ENCODE measurements at places on chromosomes 1 and 21.

- no peak for DNase-seq
These were observed 12.8 kb upstream of the ALX3 start for GRCh38 chr1:110083061-110083865.

GRCh38 chr1:175597969-175598765 is 145.2 kb downstream of the TNR start:
- no peak for DNase-seq

GRCh38 chr21:42352441-42353095 is 1.8 kb upstream of the TFF2 start:
- DNase-seq, result no peak

- DNase-seq, result no peak
These were observed 522 bp downstream of the LRP8 start for GRCh38 chr1:53327182-53327913.

- no peak for DNase-seq
These were observed 9.4 kb downstream of the KDM5B start for GRCh38 chr1:202798792-202799331.

- DNase-seq, result no peak
These were observed 92.5 kb downstream of the DSCAM start for GRCh38 chr21:40754466-40754865.

DNA sequence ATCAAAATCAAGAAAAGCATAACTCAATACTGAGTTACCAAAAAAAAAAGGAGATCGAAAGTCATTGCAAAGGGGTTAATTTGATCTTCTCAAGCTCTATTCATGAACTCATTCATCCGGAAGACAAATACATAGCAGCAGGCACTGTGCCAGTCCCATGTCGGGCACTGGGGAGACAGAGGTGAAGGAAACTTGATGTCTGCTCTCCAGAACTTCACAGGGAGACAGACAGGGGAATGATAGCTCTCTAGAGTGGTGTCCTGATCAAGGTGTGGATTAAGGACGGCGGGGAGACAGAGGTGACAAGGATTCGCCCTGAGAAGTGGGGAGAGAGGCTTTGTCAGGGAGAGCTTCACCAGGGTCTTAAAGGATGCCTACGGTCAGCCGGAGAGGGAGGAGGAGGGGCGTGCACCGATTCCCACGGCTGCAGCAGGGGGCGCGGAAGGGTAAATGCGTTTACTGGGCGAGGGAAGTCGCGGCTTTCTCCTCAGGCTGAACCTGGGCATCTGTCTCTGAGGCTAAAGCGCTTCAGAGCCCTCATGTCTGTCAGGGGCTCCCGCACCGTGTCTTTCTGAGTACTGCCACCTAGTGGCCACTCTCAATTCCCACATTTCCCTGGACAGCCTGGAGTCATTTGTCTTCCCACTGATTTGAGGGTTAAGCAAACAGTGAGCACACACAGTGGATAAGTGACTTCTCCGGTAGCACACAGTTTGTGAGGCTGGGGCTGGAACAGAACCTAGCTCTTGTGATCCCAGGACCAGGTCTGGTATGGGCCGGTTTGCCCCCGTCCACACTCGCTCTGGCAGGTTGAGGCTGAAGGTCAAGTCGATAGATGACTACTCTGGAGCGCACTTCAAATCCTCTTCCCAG is 152.8 kb downstream of the TENT5C start:
- DNase-seq, result peak; percentile 23

DNA sequence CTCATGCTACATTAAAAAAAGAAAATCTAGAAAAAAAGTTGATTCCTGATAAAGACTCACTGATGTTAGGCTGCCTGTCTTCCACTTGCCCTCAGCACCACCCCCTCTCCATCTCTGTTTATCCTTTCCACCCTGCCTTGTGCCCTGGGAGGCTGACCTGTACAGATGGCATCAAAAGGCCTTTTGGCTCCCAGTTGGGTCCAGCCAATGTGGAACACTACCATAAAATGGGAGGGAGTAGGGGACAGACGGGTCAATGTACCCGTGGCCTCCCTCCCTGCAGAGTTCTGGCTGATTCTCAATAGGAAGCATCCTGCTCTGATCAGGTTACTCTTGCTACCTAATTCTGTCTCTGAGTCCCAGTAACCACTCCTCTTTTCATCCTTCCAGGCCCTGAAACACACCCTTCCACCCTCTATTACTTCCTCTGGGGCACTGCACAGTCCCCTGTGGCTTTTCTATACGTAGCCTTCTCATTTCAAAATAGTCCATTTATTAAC is 300.0 kb downstream of the HHIPL2 start:
- no peak for DNase-seq

- DNase-seq, result peak; percentile 95
These were observed at the start of gene INPP5B for GRCh38 chr1:37946703-37947360. INPP5B (minus strand) TSS chr1:37947053; CDS start chr1:37946308, 745 bp downstream.

DNA sequence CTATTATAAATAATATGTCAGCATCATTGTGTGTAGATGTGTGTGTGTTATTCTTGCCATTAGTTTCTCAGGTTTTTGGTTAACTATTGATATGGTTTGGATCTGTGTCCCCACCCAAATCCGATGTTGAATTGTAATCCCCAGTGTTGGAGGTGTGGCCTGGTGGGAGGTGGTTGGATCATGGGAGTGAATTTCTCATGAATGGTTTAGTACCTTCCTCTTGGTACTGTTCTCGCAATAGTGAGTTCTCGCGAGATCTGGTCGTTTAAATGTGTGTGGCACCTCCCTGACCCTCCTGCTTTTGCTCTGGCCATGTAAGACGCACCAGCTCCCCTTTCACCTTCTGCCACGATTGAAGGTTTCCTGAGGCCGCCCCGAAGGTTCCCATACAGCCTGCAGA is 9.6 kb upstream of the POFUT2 start:
- DNase-seq, result no peak

- no peak for DNase-seq
These were observed 43.1 kb downstream of the PTPRU start for GRCh38 chr1:29279406-29279805.
